ENCODE measurements at places on chromosomes 5 and 9.
A peak's percentile ranks its signal among the peaks of the same experiment; 100 is the strongest.

DNA sequence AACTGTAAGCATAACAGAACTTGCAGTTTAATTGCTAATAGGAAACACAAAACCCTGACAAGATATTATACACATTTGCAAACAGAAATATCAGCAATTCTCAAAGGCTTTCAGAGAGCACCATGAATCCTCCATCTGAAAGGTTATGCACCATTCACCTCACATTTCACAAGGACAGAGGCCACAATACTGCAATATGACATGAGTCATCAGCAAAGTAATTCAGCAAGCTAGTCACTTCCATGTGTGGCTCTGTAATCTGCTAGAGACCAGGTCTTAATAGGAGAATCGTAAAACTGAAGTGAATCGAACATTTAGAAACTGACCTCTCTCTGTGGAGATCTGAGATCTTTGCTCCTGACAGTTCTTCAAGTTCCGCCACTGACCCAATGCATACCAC lies 28.3 kb downstream of the IARS1 start:
- peak; percentile 51 for DNase-seq

DNA sequence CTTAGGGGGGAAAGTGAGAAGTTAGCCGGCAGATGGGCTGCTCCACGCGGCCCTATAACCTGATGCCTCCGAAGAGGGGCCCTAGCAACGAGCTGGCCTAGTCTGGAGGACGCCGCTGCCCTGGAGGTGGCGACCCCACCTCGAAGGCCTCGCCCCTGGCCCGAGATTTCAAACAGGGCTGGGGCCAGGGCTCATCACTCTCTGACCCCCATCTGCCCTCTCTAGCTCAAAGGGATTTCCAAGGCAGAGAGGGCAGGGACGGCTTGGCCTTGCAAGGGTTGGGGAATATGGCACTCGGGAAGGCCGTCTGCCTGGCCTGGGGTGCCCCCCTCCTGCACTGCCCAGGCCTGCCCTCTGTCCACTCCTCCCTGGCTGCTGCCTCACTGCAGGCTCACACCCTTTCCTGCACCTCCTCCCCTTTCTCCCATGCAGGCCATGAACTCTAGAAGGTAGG lies 25.5 kb upstream of the TIFAB start:
- no peak for DNase-seq

DNA sequence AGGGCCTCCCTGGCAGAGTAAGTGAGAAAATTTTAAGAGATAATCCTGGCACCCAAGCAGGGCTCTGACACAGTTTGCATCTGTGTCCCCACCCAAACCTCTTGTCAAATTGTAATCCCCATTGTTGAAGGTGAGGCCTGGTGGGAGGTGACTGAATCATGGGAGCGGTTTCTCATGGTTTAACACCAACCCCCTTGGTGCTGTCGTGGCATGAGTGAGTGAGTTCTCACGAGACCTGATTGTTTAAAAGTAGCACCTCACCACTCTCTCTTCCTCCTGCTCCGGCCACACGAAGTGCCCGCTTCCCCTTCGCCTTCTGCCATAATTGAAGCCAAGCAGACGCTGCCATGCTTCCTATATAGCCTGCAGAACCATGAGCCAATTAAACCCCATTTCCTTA lies 80.1 kb downstream of the FBXW11 start:
- no peak for DNase-seq

DNA sequence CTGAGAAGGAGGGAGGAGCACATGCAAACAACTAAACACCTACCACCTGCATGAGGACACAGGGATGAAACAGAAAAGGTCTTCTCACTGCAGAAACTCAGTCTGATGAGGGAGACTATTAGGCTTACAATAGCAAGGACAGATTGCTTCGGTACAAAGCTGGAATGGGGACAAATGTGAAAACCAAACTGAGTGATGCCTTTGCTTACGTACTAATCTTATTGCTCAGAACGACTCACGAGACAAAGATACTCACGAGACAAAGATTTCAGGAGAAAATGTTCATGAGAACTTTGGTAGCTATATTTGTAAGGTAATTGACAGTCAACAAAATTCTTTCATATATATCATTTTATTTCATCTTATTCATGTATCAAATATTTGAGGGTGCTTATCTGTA lies 71.9 kb upstream of the TAF1L start:
- no peak for DNase-seq

- no peak for DNase-seq
These were observed 6.3 kb downstream of the MTREX start for GRCh38 chr5:55313870-55314617.

DNA sequence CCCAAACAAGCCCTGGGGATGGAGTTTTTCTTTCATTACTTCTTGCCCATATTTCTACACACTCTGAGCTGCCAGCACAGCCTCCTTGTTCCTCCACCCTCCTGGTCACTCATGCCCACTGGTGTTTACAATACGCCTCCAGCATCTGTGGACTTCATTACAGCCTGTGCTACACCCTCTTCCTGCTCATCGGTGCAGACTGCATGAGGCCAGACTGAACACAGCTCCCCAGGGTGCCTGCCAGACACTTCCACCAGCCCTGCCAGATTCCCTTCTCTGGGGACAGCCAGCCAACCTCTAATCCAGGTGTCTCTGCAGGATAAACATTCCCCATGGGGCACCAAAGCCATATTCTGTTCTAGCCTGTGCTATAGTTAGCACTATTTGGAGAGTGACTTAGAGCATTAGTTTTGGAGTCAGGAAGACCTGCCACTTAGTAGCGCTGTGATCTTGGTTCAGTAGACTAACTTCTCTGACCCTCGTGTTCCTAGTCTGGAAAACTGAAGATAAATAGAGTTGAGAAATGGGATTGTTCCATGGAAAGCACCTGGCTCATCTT lies 163.8 kb upstream of the KLF4 start:
- DNase-seq, result no peak

- no peak for DNase-seq
These were observed 252.2 kb downstream of the PIK3R1 start for GRCh38 chr5:68467794-68468193.

DNA sequence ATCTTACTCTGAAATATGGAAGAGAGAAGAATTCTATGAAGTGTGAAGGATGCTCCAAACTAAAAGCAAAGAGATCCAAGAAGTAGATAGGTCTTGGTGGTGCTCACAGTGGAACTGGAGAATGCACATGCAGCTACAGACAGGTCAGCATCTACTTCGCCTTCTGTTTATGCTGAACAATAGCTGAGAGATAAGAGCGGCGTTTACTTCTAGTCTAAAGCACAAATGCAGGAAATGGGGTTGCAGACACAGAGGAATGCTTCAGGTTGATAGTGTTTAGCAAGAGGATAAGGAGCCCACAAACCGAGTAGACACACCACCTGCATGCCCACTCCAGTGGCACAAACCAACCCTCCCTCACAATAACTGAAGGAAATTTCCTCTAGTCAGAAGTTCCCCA lies 180.0 kb upstream of the RGMB start:
- no peak for DNase-seq

DNA sequence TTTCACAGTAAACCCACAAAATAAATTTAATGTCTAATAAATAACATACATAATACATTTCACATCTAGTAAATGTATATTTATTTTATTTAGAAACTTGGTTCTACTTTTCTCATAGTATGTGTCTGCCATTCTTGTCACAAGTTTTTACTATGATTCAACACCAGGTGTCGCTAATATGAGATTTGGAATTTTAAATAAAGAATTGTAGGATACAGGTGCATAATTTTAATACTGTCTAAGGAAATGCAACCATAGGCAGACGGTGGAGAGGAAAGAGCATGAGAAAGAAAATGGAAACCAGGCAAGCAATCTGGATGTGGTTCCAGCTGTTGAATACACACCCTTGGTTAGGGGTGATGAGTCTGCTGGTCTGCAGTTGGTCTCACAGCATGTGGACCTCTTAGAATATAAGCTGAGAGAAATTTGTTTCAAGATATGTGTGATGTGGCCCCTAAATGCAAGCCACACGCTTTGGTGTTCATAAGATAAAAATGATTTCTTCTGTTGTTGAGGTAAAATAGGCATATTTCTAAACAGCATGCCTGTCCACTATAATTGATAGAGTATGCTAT lies 114.7 kb upstream of the TXNDC8 start:
- no peak for DNase-seq

DNA sequence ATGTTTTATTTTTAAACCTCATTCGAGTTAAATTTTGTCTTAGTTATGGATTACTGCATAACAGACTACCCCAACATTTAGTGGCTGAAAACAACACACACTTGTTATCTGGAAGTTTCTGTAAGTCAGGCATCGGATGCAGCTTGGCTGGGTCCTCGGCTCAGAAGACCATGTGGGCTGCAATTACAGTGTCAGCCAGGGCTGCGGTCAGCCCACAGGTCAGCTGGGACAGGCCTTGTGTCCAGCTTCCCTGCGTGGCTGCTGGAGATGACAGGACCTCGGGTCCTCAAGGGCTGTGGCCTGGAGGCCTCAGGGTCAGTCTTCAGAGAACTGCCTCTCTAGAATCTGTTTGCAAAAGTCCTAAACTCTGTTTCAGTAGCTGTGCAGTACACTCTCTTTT lies 219.0 kb upstream of the IRX1 start:
- DNase-seq, result no peak

DNA sequence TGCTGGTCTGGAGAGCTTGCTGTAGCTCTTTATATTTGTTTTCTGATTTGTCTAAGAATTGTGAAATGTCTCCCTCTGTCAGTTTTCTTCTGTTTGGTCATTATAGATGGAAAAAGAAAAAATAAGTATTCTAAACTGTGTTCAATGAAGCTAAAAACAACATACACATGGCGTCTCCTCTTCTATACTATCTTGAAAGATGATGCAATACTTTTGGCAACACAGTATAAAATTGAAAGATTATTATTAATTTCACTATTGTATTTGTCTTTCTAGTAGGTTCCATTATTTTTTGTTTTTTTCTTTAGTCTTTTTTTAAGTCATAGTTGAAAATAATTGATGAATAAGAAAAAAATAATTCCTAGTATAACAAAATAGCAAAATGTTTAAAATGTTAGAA lies 22.5 kb downstream of the CCDC192 start:
- no peak for DNase-seq

DNA sequence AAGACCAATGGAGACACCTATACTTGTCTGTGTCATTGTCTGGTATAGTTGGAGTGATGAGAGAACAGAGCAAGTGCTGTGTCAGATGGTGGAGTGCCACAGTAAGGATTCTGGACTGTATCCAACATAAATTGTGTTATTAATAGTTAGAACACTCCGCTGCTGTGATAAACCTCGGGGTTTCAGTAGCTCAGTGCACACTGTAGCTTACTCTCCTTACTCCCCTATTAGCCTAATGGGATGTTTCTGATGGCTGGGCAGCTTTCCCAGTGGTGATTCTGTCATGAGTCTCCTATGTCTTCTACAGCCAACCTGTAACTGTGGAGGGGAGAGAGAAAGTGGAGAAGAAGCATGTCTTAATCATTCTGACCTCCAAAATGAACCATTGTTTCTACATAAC lies 127.6 kb upstream of the PTCH1 start:
- DNase-seq, result no peak

DNA sequence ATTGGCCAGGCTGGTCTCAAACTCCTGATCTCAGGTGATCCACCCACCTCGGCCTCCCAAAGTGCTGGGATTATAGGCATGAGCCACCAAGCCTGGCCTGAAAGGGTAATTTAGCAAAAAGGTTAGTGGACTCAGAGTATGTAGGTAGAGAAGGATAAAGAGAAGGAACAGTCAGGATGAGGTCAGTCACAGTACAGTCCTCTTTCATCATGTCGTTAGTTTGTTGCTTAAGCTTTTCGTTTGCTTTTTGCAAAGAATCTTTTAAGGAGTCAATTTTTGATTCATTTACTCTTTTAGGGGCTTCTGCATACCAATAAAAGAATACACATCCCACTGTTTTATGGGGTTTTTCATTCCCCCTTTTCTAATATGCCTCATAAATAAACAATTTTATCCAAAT lies 17.8 kb upstream of the GBGT1 start:
- no peak for DNase-seq

DNA sequence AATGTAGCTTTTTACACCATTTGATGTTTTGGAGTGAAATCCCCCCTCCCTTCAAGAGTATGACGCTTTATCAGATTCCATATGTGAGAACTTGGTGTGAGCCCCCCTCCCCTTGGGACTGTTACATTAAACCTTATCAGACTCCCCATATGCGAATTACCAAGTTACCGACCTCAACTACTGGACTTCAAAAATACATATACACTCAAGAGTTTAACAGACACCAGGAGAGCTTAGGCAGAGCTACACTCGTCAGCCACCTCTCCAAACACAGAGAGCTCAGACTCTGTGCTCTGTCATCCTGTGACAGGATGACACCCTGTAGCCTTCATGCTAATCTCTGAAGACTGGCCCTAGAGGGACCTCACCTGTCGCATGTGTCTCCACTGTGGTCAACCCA lies 50.2 kb downstream of the FAM114A2 start:
- no peak for DNase-seq

- DNase-seq, result no peak
These were observed 24.1 kb downstream of the BICD2 start for GRCh38 chr9:92740446-92740961.

- DNase-seq, result no peak
These were observed 581 bp upstream of the C9orf40 start for GRCh38 chr9:74953235-74953751.

- DNase-seq, result no peak
These were observed 116.2 kb downstream of the CDK5RAP2 start for GRCh38 chr9:120463765-120464164.

- DNase-seq, result no peak
These were observed 65.5 kb upstream of the SMIM23 start for GRCh38 chr5:171720086-171720485.

DNA sequence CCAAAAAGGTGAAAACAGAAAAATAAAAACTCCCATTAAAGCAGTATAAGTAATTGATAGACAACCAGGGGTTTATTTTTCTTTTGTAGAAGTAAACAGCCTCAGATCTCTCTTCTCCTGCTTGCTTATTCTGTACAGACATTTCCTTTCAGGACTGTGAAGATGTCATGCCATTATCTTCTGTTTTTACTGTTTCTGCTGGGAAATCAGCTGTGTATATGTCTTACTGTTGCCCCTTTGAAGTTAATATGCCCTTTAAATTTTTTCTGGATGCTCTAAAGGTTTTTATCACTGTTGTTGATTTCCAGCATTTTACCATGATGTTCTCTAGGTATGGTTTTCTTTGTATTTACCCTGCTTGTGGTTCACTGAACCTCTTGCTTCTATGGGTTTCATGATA lies 199.5 kb downstream of the NXNL2 start:
- DNase-seq, result no peak

DNA sequence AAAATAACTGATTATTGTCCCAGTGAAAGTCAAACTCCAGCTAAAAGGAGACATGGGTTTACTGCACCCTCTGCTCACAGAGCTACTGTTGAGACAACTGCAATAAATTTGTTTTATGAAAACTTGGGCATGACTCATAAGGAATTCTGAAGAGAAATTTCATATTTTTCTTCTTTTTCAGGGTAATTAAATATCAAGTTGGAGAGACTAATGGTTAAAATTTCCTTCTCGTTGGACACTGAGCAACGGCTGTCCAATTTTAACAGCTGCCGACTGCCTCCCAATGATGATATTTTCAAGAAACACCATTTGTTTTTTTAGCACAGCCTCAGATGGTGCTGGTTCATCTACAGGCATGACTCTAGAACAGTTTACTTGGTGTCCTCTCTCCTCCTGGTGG lies 259.2 kb upstream of the RGMB start:
- no peak for DNase-seq
